ENCODE measurements at places on chromosomes 12 and 14.

- no peak for DNase-seq
Observed at GRCh38 chr14:74571901-74572725, 39.9 kb downstream of the LTBP2 start.

DNA sequence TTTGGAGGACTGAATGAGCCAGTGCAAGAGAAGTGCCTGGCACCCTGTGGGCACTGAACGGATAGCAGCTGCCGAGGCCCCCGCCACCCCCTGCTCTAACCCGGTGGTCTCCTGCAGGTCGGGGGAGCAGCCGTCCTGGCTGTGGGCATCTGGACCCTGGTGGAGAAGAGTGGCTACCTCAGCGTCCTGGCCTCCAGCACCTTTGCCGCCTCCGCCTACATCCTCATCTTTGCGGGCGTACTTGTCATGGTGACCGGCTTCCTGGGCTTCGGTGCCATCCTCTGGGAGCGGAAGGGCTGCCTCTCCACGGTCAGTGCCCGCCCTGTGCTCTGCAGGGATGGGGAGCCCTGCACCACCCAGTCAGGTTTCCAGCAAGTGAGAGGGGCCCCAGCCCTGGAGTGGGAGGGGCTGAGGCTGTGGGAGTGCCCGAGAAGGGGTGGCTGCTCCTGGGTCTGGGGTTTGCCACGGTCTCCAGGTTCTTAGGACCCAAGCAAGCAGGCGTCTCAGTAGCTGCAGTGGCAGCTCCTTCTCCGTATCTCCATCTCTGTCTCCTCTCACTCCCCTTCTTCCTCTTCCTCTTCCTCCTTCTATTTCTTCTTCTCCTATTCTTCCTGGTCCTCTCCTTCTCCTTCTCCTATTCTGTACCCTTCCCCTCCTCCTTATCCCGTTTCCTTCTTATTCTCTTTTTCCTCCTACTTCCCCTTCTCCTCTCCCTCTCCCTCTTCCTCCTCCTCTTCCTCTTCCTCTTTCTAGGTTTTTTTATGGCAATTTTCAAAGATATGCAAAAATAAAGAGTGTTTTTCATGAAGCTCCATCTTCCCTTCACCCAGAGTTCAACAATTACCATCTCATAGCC lies 37.4 kb downstream of the TSPAN11 start:
- DNase-seq: no peak

GRCh38 chr12:48688836-48689235 lies 6.8 kb upstream of the KANSL2 start:
- DNase-seq: no peak

- DNase-seq: no peak
Observed at GRCh38 chr12:122159882-122160281, 14.1 kb downstream of the IL31 start.

GRCh38 chr12:124694846-124695497 lies 127.6 kb upstream of the NCOR2 start:
- no peak for DNase-seq

DNA sequence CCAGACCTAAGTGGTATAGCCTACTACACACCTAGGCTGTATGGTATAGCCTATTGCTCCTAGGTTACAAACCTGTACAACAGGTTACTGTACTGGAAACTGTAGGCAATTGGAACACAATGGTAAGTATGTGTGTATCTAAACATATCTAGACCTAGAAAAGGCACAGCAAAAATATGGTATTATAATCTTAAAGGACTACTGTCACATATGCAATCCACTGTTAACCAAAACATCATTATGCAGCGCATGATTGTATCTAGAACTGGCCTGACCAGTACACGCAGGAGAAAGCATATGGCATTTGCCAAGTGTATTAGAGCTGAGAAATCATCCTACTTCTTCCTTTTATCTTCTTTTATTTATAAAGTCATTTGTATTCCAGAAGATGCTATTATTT lies 75.5 kb downstream of the SLC8A3 start:
- DNase-seq: no peak

- DNase-seq: no peak
Observed at GRCh38 chr12:51751661-51752060, 96.9 kb downstream of the FIGNL2 start.

GRCh38 chr14:59465316-59466135 lies at the start of gene GPR135:
Gene GPR135 (minus strand): TSS chr14:59465380. CDS start chr14:59465226, 154 bp downstream.
- peak; percentile 19 for DNase-seq

GRCh38 chr14:103094406-103095209 lies at the start of gene EXOC3L4:
Gene EXOC3L4 (plus strand): TSS chr14:103094725. CDS start chr14:103100220, 5,495 bp downstream.
- no peak for DNase-seq

DNA sequence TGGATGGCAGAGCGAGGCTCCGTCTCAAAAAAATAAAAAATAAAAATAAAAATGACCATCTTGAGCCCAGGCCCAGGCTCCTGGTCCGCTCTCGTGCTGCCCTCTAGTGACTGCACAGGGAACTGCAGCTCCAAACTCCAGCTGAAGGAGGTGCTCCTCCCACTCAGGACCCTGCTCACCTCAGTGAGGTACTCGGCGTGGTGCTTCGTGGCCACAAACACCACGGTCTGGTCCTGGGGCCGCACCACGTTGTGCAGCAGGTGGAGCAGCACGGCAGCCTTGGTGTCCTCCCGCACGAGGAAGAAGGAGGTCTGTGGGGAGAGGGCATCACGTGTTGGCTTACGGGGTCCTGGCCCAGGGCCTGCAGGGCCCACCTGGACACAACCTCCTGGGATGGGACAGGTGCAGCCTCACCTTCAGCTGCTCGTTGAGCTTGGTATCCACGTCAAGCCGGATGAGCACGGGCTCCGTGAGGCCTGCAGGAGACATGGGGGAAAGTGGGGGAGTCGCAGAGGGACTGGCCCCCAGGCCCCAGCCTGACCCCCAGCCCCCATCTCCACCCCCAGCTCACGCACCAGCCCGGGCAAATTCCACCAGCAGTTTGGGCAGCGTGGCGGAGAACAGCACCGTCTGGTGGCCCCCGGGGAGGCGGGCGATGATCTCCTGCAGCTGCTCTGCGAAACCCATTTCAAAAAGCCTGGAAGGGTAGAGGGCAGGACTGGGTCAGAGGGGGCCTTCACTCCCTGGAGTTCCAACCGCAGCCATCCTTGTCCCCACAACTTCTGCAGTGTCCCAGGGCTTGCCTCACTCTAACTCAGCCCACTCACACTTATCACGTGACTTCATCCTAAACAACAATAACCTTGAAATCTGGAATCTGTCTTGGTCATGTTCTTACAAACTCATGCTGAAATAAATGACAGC lies 10.6 kb downstream of the DDX54 start:
- DNase-seq: peak; percentile 60

- DNase-seq: no peak
Observed at GRCh38 chr12:19896041-19896440, 456.7 kb downstream of the AEBP2 start.

- DNase-seq: no peak
Observed at GRCh38 chr12:109621211-109621694, 47.7 kb downstream of the MVK start.

DNA sequence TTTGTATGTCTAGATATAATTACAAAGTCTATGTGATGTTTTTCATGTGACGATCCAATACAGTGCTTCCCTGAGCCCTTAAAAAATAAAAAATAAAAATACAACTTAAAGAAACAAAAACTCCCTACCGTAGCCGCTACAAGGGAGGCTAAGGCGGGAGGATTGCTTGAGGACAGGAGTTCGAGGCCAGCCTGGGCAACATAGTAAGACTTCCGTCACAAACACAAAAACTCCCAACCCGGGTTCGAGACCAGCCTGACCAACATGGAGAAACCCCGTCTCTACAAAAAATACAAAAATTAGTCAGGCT lies 669 bp upstream of the CDKN3 start:
- DNase-seq: no peak

GRCh38 chr12:71135812-71136176 lies 22.0 kb downstream of the TSPAN8 start:
- DNase-seq: no peak

All from activated effector memory CD4-positive, alpha-beta T cell treated with Interleukin-2 at 50 U/mL for 16 hours (primary cell).